ENCODE measurements at places on chromosomes 7 and 10.

GRCh38 chr10:69679736-69680135, 49.7 kb downstream of the FAM241B start:
- no peak for DNase-seq

GRCh38 chr7:94276795-94277194, 117.9 kb upstream of the COL1A2 start:
- DNase-seq, result no peak

- DNase-seq, result no peak
Measured at GRCh38 chr10:47190802-47191450, 109.1 kb upstream of the GDF10 start.

DNA sequence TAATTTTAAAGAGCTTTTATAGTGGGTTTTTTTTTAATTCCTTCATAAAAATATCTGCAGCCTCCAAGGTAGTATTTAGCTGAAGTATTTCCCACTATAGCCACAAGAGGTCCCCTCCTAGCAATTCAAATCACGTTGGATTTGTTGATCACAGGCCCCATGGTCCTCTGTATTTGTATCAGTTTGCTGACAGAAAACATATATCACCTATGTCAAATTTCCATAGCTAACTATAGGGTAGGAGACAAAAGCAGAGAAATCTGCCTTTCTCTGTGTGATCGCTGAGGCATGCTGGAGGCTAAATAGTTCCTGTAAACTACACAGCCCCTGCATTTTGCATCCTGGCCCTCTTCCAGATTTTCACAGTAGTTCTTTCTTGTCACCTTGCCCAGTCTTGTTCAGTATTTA, 1.7 kb upstream of the CTNNA3 start:
- peak; percentile 25 for DNase-seq

DNA sequence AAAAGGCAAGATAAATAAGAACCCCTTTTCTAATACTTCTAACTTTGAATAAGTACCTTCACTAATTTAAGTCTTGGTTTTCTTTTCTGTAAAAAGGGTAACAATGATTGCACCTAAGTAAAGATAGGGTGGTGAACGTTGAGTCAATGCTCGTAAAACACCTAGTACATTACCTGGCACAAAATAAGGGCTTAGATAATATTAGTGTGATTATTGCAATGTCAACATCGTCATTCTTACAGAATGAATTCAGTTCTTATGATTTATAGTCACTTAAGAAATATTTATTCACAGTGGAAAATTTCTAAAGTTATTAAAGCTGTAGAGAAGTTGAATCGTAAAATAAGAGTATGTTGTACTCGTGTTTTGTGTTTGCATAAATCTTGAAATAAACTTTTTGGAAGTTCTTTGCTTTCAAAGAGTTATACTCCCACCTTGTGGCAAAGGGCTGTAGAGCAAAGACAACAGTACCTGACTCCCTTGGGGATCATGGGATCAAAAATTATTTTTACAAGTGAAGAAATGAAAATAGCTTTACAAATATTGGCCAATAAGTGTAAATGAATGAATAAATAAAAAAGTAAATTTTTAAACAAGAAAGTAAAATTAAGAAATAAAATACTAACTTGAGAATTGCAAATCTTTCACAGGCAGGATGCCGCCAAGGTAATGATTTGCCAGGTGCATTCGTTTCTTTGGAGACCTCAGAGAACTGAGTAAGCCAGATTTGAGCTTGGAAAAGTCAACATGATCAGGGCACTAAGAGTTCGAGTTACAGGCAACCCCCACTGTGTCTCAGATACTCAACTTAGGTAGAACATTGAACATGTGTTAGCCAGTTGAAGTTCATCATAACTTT, 285.8 kb upstream of the CACNA2D1 start:
- no peak for DNase-seq

- no peak for DNase-seq
Measured at GRCh38 chr10:4127518-4128315, 342.7 kb upstream of the KLF6 start.

DNA sequence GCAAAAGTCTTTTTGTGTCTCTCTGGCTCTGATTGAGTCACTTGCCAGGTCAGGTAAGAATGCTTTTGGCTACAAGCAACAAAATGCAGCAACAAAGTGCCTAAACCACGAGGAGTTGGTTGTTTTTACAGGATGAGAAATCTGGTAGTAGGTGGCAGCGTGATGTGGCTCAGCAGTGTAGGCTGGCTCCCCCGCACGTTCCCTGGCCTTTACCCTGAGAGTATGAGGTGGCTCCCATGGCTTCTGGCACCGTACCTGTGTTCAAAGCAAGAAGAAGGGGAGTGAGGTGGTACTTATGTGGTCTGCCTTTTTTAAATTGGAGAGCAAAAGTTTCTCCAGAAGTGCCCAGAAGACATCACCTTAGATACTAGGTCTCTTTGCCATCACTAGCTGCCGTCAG, 11.7 kb downstream of the PRKRIP1 start:
- DNase-seq, result no peak

DNA sequence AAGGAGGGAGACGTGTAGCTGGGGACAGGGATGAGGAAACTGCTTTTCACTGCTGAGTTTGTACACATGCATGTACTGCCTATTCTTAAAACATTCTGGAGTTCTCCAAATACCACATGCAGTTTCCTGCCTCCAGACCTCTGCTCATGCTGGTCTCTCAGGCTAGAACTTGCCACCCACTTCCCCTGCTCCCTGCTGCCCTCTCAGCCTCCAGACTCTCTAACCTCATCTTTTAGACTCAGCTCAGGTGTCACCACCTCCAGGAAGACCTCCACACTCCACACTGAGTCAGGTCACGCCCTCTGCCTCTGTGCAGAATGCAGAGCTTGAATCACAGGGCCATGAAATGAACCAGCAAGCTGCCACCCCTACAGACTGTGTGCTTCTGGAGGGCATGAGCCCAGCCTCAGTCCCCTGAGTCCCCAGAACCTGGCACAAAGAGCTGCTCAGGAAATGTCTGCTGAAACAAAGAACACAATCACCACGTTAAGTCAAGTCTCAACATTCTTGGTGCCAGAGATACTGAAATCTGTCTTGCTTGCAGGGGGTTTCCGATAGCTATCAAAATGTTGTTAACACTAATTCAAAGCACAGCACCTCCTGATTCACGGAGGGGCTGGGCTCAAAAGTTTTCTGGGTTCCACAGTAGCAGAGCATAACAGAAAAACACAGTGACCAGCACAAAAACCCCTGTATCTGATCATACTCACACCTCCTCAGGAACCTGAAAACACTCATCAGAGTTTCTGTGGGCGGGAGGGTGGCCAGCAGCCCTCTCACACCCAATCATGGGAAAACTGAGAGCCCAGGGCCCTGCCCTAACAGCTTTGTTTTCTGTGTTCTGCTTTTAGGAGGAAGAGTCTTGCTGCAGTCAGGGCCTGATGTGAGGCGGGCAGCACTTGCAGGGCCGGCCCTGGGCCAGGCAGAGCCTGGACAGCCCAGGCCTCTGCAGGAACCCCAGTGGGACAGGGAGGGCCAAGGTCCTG, 21.1 kb downstream of the FAM53B start:
- DNase-seq, result no peak

DNA sequence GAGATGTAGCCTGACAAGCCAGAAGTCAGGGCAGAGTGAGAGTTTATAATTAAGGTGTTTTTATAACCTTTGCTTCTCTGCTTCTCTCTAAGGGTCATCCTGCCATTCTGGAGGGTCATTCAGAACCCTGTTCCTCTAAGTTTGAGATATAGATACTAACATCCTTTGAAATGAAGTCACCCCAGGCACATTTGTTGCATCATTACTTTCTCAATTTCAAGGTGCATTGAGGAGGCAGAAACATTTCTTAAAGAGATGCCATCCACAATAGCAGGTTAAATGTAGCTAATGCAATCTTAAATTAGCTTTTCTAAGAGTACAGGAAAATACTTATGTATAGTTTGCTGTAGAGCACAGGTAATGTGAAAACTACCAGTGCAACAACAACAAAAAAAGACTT, 106.4 kb downstream of the LRRC4 start:
- no peak for DNase-seq

DNA sequence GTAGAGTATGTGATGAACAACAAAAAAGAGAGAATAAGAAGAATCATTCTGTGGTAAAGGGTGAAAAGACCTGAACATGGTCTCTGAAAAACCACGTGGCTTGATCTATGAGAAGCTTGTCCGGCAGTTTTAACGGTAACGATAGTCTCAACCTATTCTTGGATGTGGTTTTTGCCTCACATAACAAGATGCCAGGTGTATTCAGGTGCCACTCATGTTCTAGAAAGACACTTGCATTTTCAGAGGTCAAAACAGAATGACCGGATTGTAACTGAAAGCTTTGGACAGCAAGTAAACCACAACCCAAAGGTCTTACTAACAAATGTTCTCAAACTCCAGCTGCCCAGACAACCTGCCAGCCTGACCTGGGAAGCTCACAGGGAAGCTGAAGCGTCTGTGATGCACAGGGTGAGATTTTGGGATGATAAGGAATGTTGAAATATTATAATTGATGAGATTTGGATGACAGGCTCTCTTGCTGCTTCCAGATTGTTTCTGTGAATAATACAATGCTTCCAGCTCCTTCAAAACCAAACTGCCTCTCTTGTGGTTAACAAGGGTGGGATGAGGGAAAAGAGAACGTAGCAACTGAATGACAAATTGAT, 137.4 kb upstream of the GRB10 start:
- DNase-seq, result no peak

GRCh38 chr10:14158575-14158974, 172.1 kb downstream of the FRMD4A start:
- no peak for DNase-seq

GRCh38 chr7:22204312-22204711, 152.6 kb downstream of the RAPGEF5 start:
- DNase-seq, result no peak

DNA sequence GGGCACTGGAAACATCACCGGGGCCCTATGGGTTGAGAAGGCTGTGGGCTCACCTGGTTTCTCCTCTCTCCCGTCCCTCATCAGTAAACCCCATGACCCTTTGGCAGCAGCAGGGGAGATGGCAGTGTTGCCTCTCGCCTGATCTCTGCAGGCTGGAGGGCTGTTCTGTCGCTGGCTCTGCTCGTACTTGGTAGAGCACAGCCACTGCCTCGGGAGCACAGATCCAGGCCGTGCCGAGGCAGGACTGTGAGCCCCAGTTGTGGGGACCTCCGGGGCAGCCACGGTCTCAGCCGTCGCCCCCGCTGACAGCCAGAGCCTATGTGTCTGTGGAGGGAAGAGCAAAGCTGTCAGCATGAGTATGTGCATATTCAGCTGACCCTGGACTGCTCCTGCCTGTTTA, 94.9 kb downstream of the PTPRE start:
- no peak for DNase-seq

- DNase-seq, result no peak
Measured at GRCh38 chr10:23325132-23325531, 19.5 kb downstream of the C10orf67 start.

DNA sequence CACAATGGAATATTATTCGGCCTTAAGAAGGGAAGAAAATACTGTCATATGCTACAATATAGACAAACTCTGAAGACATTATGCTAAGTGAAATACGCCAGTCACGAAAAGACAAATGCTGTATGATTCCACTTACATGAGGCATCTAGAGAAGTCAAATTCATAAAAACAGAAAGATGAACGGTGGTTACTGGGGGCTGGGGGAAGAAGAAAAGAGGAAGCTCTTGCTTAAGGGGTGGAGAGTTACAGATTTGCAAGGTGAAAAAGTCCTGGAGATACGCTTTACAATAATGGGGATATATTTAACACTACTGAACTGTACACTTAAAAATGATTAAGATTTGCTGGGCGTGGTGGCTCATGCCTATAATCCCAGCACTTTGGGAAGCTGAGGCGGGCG, 49.0 kb downstream of the PSMC2 start:
- DNase-seq, result no peak

GRCh38 chr10:124436191-124436638, 13.6 kb downstream of the NKX1-2 start:
- DNase-seq, result no peak

DNA sequence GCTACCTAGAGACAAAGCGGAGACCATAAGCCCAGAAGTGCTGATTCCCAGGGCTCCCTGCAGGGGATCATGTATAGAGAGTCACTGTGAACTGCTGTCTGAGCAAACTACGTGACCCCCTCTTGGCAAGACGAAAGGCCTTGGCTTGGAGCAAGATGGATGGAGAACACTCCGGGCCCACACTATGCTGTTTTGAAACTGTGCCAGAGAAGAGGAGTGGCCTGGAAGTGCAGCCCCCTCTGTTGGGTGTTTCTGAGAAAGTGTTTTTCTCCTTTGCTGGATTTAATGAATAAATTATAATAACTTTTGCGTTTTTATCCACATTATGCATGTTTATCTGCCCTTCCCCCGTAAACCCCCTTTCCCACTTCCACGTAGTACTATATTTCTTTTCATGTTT, 639.3 kb upstream of the GALNT17 start:
- peak; percentile 41 for DNase-seq

DNA sequence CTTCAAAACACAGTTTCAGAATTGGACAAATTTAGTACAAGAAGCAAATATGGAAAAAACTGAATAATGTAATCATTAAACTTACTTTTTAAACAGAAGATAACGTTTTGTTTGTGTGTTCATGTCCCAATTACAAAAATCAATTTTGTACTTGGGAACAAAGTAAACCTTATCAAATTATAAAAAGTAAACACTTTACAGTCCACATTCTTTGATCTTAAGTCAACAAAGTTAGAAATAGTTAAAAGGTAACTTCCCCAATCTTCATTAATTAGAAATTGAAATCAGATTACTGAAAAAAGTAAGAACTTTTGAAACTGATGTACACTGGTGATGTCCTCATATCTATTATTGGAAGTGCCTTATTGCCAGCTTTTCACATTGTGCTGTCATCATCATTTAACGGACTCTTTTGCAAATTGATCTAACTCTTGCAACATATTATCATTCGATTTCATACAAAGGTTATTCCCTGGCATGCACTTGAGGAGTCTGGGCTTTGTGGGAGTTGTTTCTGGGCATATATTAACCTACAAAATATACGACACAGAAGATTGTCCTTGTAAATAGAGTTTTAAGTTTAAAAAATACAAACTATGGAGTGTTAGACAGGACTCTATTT, 15.1 kb upstream of the CYP2E1 start:
- no peak for DNase-seq

DNA sequence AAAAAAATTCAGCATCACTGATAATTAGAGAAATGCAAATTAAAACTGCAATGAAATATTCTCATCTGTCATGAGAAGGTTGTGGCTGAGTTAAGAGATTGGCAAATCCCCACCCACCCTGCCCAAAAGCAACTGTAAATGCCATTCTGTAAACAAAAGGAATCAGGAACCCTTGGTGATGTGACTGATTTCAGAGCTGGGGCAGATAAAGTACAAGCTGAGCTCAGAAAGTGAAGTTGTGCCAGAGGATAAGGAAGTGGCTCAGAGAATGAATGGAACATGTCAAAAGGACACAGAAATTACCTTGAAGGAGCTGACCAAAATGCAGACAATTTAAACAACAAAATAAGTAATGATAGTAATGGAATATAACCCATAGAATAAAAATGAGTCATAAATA, 32.7 kb upstream of the ARMS2 start:
- DNase-seq, result no peak

DNA sequence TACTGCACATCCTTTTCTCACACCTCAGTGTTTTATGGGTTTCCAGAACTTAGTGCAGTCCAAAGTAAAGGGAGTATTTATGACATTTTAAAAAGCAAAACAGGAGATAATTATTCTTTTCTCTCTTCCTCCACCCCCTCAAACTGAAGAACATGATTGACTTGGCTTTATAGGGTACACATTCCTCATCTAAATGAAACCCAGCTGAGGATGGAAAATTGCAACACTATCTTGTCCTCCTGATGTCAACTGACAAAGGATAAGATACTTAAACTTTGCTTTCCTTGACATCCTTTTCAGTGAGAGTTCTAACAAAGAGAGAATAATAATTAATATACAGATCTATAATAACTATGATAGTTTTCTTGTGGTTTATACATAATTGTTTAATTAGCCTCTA, 299.1 kb downstream of the BBS9 start:
- DNase-seq, result no peak
